ENCODE measurements at places on chromosomes 11 and 22.
A peak's percentile ranks its signal among the peaks of the same experiment; 100 is the strongest.

GRCh38 chr22:38314051-38314932 lies 2.9 kb downstream of the CSNK1E start:
- no peak for DNase-seq

DNA sequence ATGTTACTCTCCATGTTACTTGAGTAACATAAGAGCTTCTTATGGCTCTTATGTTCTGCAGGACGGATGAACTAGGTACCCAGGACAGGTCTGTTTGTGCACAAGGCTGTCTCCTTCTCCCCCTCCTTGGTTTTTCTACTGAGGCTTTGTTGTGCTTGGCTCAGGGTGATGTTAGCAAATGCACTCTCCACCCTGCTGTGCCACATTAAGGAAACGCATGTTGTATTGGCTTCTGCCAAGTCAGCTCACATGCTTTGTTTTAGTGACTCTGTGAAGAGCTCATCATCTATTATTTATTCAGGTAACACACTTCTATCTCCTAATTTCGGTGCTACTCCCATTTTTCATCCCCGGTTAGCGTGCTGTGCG lies 108.3 kb downstream of the PTPRJ start:
- DNase-seq, result no peak

GRCh38 chr11:4699697-4700435 lies 2.2 kb upstream of the OR51E2 start:
- DNase-seq, result no peak

- DNase-seq, result no peak
These were observed 64.7 kb upstream of the CCND1 start for GRCh38 chr11:69576069-69576782.

DNA sequence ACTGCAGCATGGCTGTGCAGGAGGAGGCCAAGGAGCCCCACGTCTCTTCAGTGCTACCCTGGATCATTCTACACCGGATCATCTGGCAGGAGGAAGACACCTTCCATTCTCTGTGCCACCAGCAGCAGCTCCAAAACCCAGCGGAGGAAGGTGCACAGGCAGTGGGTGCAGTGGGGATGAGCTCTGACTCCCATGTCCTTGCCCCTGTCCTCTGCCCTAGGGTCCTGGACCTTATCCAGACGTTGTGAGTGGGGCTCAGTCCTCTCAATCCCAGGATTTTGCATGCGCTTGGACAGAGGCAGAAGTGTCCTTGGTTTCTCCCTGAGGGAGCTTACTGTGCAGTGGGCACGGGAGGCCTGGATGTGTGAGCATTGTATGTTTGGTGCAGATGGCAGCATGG lies 61.3 kb downstream of the CABIN1 start:
- DNase-seq, result no peak

- no peak for DNase-seq
These were observed 67.0 kb upstream of the EIF3D start for GRCh38 chr22:36595940-36596339.

- no peak for DNase-seq
These were observed 1.5 kb upstream of the UBASH3B start for GRCh38 chr11:122653916-122654585.

DNA sequence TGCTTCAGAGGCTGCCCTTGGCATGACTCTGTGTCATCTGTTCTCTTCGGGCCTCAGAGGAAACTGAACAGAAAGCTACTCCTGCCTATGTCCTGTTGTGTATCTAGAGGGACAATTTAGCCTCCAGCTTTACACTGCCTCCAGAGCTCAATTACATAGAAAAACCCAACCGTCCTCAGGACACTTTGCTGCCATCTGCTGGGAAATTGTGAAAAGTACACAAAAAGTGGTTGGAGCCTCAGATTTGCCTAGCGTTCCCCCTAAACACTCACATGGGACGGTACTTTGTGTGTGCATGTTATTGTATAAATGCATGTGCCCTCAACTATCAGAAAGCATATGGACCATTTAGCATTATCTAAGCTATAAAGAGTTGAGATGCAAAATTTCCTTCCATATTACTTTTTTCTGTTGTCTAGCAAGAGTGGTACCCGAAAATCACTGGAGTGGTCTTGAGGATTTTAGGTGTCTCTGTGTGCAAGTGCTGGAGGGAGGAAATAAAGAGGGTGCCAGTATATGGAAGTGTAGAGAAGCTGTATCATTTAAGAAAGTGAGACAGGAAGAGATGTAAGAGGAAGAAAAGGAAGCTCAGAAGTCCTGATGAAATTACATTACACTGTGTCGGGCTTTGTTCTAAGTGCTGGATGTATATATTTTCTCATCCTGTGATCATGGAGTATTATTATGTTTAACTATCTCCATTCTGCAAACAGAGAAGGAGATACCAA lies 8.7 kb upstream of the MS4A4E start:
- DNase-seq, result no peak

GRCh38 chr11:121652971-121653370 lies 200.2 kb upstream of the SORL1-AS1 start:
- no peak for DNase-seq

GRCh38 chr11:37710031-37710430 lies 1112.0 kb upstream of the RAG2 start:
- no peak for DNase-seq

DNA sequence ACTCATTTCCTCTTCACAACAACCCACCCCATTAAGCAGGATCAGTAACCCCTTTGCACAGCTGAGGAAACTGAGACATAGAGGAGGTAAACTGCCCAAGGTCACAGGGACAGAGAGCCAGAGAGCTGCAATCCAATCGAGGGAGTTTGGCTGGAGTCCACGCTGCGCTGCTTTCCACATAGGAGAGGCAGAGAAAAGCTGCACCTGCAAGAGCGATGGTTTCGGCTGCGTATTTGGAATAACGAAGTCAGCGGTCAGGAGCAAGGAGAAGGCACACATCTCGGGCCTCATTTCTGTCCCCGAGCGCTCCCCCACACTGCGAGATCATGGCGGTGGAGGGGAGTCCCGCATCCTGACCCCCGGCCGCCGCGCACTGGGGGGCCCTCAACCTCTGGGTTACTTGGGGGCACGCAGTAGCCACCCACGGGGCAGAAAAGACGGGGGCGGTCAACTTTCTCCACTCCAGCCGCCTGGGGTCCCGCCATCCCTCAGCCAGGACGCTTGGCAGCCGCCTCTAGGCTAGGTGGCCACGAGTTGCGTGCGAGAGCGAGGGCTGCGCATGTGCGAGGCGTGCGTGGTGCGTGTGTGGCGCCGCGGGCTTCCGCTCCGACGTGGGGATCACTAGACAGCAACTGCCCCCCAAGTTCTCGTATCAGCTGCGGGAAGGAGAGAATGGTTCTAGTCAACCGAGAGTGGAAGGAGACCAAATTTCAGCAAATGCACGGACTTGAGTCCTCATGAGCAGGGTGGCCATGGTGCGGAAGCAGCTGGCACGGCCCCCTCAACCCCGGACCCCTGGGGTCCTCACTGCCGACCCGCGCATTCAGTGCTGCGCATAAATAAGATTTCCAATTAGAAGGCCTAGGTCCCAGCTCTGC lies 42.3 kb upstream of the CLDN5 start:
- DNase-seq, result no peak

GRCh38 chr22:35467681-35468434 lies 67.9 kb downstream of the MCM5 start:
- DNase-seq, result peak; percentile 86

DNA sequence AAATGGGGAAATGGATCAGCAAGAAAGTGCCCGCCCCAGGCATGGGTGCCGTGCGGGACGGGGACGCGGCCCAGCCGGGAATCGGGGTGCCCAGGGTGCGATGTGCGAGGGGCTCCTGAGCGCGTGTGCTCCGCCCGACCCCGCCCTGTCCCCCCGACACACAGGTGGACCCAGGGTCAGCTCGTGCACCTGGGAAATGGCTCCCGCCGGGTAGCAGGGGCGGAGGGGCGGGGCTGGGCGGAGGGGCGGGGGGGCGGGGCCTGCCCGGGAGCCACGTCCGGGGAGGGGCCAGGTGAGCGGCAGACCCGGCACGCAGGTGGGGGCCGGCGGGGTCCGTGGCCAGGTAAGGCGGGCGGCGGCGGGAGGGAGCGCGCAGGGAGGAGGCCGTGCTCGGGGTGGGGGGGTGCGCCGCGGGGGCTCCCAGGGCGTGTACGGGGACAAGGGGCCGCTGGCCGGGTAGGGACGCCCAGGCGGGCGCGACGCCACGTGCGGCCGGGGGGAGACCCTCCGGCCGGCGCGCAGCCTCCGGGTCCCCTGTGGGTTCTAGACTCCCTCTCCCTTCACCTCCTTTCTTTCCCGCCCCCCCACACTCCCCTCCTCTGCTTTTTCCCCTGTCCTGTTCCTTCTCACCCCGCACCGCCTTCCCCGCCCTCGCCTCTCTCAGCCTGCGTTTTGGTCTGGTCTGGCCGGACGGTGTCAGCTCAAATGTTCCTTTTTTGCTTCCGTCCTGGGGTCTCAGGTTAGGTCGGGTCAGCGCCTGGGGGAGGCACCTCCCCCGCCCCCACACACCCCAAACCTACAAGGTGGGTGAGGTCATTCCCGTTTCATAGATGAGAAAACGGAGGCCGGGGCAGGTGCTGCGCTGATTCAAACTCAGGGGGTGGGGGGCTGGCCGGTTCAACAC lies at the start of gene ARHGAP8:
TSS of gene ARHGAP8 (plus strand) at position 291 of the 904 bp plus-strand sequence. CDS start 33,953 bp downstream, outside the sequence.
- no peak for DNase-seq

DNA sequence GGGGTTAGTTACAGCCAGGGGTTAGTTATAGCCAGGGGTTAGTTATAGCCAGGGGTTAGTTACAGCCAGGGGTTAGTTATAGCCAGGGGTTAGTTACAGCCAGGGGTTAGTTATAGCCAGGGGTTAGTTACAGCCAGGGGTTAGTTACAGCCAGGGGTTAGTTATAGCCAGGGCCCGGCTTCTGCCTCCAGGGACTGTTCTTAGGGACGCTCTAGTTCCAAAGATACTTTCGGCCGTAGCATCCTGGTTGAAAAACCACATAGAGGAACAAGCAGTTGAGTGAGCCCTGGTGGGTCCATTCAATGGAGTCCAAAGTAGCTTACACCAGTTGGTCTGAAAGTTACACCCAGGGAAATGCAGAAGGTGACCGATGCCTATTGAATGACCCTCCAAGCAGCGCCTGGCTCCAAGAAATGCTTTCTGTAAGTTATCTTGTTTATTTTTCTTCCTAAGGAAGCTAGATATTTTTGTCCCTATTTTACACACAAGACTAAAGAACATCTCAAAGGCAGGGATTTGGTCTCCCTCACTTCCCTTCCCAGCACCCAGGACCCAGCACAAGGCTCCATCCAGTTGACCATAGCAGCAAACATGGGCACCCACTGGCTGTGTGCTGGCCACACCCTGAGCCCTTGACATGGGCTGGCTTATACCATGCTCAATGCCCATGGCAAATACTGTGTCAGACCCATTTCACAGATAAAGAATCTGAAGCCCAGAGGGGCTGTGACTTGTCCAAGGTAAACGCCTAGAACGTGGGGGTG lies 49.7 kb upstream of the SHISAL1 start:
- DNase-seq, result no peak

DNA sequence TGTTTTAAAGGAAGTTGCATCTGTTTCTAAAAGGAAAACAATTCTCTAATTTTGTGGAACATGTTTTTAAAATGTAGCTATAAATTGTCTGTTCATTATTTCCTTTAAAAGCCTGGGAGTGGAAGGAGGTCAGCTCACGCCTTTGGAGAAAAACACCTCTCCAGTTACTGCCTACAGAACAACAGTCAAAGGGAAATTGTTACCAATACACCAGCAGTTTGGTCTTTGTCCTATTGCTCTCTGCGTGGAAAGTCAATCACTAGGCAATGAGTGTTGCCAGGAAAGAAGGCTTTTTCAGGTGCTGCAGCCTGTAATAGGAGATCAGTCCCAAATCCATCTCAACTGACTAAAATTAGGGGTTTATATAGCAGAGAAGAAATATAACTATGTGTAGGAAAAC lies 22.2 kb downstream of the SVIP start:
- no peak for DNase-seq

GRCh38 chr22:43471606-43472135 lies 59.9 kb downstream of the MPPED1 start:
- DNase-seq, result no peak

DNA sequence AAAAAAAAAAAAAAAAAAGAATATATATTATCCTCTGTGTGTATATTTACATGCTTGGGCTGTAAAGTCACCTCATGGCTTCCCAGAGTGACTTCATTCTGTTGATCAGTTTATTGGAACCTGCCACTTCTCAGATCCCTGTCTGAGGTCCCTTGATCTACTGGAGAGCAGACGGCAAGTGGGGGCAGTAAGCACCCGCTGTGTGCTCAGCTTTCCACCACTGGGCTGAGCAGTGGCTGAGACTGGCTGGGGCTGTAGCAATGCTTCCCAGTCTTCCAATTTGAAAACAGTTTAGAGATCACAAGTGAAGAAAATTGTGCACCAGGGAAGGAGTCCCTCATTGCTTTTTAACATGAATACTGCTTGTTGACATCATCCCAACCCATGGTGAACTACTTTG lies 6.9 kb upstream of the RBM4B start:
- no peak for DNase-seq

DNA sequence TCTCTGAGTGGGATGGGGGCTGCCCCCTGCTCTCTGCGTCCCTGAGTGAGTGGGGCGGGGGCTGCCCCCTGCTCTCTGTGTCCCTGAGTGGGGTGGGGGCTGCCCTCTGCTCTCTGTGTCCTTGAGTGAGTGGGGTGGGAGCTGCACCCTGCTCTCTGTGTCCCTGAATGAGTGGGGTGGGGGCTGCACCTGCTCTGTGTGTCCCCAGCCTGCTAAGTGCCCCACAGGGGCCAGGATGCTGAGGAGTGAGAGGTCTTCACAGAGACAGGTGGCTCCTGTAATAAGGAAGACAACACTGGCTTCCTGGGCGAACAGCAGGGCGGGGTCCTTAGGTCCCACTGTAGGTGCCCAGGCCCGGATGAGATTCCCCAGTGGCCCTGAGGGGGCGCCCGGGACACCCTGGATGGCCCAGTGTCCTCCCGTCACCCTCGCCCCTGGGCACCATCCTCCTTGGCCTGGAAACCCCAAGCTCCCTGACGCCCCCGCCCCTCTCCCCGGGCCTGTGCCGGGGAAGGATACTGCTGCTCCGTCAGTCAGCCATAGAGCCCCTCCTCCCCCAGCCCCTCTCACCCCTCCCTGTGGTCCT lies 3.8 kb upstream of the CCDC188 start:
- DNase-seq, result no peak

GRCh38 chr11:94593030-94593429 lies 25.9 kb downstream of the PIWIL4 start:
- DNase-seq, result no peak

- peak; percentile 91 for DNase-seq
These were observed 444 bp upstream of the TSKU start for GRCh38 chr11:76782531-76783293.

GRCh38 chr11:67632982-67633755 lies 3.4 kb upstream of the NUDT8 start:
- DNase-seq, result no peak

- no peak for DNase-seq
These were observed 7.6 kb downstream of the MYO18B start for GRCh38 chr22:25749420-25750169.

- peak; percentile 59 for DNase-seq
These were observed 119.1 kb downstream of the TBC1D22A start for GRCh38 chr22:46881373-46882118.

GRCh38 chr22:20852503-20852902 lies 6.1 kb downstream of the PI4KA start:
- no peak for DNase-seq

- DNase-seq, result no peak
These were observed 3.0 kb upstream of the CASTOR1 start for GRCh38 chr22:30292069-30292970.

- DNase-seq, result no peak
These were observed 20.0 kb upstream of the CASP12 start for GRCh38 chr11:104918113-104918824.

Measured in left ventricle myocardium inferior (tissue), 1 donor.